NCI-H526 treated with DMSO at 0.1 percent for 48 hours (cell line): ENCODE measurements at places on chromosomes 7 and 10.

GRCh38 chr10:89301232-89301631 lies 614 bp upstream of the IFIT2 start:
- no peak for DNase-seq

GRCh38 chr10:131141207-131141606 lies 170.3 kb downstream of the TCERG1L start:
- DNase-seq: no peak

- peak; percentile 65 for DNase-seq
Measured at GRCh38 chr7:35906191-35906908, 105.5 kb downstream of the SEPTIN7 start.

GRCh38 chr10:103660364-103661197 lies 167.1 kb downstream of the NEURL1 start:
- no peak for DNase-seq

DNA sequence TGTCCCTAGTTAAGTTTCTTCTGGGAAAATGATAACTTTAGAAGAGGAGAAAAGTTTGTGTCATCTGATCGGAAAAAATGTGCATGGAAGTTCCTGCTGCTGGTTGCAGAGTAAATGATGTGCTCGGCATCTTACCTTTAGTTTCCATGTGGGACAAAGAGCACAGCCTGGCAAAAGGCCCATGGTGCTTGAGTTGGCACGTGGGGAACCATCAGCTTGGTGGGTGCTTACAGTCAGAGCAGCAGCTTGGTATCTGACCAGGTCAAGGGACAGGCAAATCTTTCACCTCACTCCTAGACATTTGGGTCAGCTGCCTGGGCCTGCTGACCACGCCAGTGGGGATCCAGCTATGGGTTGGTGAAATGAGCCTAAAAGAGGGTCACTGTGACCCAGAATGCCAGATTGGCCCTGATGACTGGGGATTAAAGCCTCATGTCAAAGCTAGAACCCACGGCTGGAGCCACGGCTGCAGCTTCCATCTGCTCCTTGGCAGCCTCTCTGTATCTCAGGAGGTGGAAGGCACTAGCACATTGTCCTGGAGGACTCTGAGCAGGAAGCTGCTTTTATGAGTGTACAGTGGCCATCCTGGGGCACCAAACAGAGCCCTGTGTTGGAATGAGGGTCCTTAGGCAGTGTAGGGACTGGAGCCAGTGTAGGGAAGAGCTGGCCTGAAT lies 24.7 kb downstream of the VWC2 start:
- no peak for DNase-seq

DNA sequence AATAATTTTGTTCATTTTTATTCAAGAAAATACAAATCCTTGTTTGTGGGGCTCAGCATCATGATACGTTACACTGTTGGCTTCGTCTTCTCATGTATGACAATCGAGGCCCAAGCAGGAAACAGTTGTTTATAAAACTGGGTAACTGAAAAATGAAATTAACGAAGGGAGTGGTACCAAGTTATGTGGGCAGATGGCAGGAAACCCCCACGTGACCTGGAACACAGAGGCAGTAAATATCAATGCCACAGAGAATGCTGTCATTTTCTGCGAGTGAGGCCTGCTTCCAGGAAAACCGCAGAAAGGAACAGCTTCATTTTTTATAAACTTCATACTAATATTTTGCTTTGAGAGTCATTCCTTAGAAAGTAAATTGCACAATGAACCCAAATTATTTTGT lies 201.0 kb upstream of the ADARB2 start:
- no peak for DNase-seq

- no peak for DNase-seq
Measured at GRCh38 chr10:78258323-78259030, 224.8 kb downstream of the RPS24 start.

GRCh38 chr10:52703898-52704297 lies 68.7 kb downstream of the MBL2 start:
- DNase-seq: no peak

GRCh38 chr10:122462533-122463465 lies 1.4 kb downstream of the HTRA1 start:
- no peak for DNase-seq

GRCh38 chr10:76640806-76641205 lies 996.8 kb downstream of the KCNMA1 start:
- no peak for DNase-seq

GRCh38 chr7:105205592-105206237 lies 183.0 kb downstream of the SRPK2 start:
- DNase-seq: no peak

DNA sequence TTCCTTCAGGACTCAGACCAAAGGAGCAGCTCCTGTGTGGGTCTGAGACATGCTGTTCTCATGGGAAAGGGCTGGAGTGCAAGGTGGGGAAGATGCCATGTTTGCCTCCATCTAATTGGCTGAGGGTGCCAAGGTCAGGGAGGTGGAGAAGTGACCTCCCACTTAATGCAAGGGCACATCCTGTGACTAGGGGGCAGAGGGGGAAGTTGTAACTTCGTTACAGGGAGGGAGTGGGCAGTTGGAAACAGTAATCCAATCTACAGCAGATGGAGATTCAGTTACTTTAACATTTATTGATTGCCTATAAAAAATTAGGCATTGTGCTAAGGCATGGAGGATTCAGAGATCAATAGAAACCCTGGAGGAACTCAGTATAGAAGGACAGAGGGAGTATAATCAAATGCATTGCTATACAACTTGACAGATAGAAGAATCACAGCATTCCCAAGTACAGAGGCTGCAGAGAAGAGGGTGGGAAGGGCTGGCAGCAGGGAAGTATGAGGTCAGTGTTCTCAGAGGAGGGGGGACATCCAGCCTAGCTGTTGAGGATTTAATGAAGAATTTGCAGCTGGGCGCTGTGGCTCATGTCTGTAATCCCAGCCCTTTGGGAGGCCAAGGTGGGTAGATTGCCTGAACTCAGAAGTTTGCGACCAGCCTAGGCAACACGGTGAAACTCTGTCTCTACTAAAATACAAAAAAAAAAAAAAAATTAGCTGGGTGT lies 75.9 kb downstream of the CCNY start:
- DNase-seq: no peak

DNA sequence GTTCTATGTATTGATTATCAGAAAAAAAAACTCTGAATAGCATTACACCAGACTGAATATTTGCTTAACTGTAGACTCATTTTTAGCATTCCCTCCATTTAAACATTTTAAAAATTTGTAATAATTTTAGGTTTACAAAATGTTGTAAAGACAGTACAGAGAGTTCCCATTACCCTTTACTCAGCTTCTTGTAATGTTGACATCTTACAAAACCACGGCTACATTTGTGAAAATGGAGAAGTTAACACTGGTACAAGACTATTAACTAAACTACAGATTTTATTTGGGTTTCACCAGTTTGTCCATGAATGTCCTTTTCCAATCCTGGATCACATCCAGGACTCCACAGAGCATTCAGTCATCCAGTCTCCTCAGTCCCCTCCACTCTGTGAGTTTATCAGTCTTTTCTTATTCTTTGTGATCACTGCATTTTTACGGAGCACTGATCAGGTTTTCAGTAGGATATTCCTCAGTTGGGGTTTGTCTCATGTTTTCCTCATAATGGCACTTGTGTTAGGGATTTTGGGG lies 130.0 kb upstream of the EEPD1 start:
- no peak for DNase-seq

DNA sequence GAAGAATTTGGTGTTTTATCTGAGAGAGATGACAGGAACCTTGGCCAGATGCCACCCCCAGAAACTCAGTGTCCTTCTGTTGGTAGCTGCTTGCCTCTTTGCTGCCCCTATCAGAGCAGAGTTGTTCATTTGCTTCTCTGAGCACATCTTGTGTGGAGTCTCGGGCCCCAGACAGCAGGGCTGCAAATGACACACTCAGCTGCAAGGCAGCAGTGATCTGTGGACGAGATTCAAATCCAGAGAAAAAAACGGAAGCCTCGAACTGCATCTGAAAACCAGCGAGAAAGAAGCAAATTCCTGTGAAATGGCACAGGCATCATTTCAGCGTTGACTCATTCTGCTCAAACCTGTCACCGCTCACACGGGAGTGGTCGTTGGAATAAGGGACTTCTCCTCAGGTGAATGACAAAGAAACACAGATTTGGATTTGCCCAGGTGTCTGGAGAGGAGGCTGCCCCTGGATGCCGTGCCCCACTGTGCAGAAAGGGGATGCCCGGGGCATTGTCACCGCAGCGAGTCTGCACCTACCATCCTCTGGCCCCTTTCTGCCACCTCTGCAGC lies 144.7 kb downstream of the PFKFB3 start:
- no peak for DNase-seq

DNA sequence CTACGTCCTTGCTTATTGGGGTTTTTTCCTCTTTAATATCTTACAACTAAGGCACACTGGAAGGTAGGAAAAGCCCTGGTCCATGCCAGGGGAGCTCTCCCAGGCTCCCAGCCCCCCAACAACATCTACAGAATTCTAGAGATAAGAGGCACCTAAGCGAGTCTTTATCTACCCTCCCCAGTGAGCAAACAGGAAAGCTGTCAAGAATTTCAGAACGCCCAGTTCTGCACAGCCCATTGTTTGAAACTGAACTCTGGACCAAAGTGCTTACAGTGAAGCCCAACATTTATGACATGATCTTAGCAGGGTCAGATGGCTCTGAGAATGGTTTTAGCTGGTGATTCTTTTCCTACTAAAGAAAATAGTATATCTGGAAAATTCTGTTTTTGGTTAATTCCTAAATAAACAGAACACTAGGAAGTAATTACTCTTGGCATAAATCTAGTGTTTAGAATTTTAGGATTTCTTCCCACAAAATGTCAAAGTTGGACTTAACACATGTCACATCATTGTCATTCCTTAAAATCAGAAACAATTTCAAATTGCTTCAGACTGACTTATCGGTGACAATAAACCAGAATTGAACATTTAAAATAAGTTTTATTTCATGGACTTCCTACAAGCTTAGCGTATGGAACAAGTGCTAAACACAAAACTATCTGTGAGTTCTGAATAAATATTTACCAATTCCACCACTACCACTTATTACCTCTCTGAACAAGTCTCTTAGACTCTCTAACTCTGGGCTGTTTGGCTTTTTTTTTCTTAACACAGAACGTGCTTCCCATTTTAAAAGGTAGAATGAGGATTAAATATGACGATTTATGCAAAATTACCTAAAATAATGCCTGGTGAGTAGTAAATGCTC lies 31.3 kb upstream of the RNF32 start:
- no peak for DNase-seq

GRCh38 chr10:48552946-48553564 lies 51.8 kb downstream of the ARHGAP22 start:
- DNase-seq: no peak

DNA sequence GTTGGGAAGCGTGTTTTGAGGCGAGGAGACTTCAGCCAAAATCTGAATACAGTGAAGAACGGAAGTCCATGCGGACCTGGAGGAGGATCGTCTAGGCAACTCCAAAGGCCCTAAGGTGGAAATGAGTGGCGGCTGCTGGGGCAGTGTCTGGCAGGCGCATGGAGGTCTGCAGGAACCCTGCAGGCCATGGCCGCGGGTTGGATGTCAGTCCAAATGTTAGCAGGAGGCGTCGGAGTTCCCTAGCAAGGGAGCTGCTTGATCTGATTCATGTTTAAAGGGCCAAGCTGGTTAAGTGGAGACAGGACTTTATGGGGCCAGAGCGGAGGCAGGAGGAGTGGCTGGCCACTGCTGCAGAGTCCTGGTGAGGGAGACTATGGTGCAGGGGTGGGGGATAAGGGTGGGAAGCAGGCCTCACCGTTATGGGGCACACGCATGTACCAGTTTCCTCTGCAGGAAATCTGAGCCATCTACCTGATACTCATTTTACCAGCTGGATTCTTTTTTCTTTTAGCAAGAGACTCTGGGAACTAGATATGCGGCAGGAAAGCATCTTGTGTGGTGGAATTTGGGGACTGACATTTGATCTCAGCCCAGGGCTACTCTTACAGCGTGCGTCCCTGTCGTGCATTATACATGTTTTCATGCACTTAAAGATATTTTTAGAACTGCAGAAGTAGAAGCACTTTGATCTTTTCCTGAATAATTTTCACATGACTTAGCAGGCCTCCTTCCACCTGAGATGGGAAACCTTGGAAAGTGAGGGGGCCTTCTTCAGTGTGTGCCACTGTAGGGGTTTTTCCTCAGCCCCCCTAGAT lies 6.6 kb upstream of the REPIN1 start:
- no peak for DNase-seq

DNA sequence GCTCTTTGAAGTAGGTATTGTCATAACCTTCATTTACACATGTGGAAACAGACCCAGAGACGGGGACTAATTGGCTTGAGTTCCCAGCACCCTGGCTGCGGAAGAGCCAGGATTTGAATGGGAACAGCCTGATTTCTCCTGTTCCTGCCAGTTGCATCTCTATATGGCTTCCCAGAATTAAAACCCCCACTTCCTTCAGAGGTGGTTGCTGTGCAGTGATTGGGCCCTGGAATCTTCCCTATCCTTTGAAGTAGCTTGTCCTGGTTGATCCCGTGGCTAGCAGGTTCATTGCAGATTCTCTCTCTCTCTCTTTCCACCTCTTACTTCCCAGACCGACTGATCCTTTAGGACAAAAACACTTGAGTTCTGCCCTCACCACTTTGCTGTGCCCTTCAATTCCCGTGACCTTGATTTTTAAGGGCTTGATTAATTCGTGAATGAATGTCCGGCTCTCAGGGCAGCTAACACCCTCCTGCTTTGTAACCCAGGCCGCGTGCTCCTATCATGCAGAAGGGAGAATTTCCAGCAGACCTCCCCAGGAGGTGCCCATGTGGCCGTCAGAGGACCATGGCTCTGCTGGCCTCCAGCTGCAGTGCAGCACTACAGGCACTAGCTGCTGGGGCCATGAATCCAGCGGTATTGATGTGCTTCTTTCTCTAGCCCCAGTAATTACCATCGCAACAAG lies 120.6 kb upstream of the AGK start:
- no peak for DNase-seq

DNA sequence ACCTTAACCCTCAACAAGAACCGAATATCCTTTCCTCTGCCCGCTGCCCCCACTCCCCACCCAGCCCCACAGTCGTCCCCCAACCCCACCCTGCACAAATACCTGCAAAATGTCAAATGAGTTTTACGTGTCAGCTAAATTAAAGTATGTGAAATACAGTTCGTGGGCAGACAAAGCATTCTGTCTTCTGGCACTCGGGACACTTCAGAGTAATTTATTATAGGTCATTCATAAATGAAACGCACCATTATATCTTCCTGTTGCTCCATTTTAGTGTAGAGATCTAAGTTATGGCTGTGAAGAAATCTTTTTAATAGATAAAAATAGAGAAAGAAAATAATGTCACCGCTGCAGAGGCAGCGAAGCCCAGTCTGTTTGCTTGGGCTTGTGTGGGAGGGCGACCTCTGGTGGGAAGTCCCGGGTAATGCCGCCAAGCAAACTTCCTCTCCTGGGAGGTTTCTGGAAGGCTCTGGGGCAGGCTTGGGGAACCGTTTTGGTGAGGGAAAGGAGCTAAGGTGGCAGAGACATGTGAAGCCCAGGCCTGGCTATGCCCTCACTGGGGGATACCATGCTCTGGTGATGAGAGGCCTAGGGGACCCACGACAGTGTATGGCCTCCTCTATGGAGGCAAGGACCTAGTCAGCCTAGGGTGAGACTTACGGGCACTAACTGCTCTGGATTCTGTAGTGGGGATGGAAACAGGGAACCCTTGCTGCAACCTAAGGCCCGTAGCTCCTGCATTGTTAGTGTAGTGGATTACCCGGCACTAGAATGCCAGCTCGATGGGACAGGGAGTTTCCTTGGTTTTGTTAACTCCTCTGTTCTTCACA lies 604.9 kb downstream of the LRMDA start:
- peak; percentile 45 for DNase-seq
